CD4-positive, alpha-beta T cell treated with Interferon alpha-2 for 1 hour (primary cell): ENCODE measurements at places on chromosomes 2 and 18.

DNA sequence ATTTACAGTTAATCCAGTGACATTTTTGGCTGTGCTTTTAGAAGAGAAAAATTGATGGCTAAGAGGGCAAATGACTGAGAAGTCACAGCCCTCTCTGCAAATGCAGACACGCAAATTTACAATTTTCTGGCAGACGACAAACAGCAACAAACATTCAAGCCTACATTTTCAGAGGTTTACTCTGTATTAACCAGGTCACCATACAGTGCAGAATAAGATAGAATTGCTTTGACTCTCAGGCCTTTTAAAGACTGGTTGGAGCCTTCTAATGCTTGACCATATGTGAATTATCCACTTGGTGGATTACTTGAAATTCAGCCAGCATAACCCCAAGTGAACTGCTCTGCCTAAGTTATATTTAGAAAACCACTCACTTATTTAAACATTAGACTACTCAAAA lies 280.9 kb upstream of the STON1 start:
- DNase-seq = no peak

DNA sequence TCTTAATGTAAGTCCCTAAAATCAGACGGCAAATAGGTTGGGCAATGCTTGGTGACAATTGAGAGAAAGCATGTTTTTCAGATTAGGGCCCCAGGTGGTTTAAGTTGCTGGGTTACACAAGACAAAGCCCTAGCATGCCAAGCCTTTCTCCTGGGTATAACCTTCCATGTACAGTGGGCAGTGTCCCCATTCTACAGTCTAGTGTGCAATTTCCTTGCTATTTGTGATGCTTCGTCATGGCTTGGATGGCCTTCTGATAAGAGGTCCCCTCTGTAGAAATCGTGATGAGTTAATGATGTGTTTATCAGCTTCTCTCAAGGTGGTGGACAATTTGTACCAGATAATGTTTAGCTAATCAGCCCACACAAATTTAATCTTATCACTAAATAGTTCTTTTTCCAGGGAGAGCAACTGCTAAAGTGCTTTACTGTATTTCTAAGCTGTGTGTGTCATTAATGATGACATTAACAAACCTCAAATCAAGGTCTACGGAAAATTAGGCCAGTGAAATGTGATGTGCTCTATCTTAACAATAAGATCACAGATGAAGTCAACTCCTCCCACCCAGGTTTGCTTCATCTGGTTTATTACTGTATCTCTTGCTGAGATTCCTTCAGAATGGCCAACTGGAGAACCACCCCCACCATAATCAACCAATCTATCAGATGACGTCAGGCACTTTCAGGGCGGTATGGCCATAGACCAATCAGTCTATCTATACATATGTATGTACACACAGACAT lies 61.7 kb downstream of the PLB1 start:
- DNase-seq = no peak

DNA sequence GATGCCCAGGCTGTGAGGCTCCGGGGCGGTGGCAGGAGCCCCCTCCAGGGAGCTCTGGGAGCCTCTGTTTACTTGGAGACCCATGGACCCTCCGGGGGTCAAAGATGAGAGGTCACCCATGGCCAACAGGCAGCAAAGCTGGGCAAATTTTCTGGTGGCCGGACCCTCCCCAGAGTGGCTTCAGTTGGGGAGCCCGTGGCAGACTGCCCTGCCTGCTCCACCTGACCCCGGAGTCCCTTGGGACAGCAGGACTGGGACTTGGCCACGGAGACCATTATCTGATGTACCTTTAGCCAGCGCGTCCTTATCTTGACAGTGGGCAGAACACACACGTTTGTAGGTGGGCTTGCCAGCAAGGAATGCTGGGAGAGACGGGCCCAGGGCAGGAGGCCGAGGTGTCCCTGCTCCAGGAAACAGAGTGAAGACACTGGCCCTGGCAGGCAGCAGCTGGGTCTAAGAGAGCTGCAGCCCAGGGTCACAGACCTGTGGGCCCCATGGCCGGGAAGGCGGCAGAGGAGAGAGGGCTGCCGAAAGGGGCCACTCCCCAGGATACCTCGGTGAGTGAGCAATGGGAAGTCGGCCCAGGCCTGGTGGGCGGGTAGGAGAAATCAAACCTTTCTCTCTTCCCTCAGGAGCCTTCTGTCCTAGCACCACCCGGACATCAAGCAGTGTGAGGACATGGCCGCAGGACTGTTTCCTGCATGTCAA lies at the start of the genes ABCG5 and ABCG8:
TSS of gene ABCG5 (minus strand) at position 280 of the 708 bp plus-strand sequence. CDS start at position 120, 160 bp downstream.
TSS of gene ABCG8 (plus strand) at position 412 of the 708 bp plus-strand sequence. CDS start at position 495, 83 bp downstream.
- no peak for DNase-seq

- no peak for DNase-seq
Measured at GRCh38 chr2:111165084-111165483, 44.4 kb downstream of the BCL2L11 start.

DNA sequence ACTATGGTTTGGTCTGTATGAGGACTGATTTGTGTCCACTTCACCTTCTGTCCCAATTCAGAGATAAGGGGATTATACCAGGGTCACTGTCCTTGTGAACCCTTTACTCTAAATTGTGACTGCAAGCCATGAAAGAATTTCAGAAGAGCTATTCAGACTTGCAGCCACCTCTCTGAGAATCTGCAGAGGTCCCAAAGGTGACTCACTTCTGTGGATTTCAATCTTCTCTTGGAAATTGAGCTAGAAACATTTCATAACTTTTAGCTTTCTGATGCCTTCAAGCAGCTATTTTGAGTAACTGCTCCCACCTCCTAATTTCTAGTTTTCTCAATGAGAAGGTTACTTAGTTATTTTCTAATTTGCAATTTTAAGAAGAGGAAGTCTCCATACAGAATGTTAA lies 1242.4 kb upstream of the ACVR2A start:
- DNase-seq = no peak

DNA sequence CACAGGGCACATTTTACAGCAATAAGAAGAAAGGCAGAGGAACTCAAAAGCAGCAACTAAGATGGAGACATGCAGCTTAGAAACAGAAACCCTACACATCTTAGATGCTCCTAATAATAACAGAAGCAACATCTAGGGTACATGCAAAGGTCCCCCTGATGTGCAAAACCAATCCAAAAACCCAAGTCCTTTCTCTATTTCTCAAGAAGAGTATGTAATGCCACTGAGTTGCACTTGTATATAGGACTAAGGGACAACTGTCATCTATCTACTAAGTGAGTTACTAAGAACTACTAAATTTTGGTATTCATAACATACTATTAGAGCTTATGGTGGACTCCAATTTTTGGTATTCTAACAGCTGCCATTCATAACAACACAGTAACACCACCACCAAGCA lies 28.4 kb downstream of the HNRNPLL start:
- no peak for DNase-seq

- no peak for DNase-seq
Measured at GRCh38 chr2:231415029-231415428, 19.5 kb downstream of the B3GNT7 start.
